H1 (cell line): ENCODE measurements at places on chromosomes 1 and 21.

- H3K36me3 ChIP-seq, result no peaks in the 10 kb centered on the region
- H3K4me1 ChIP-seq, result no peaks in the 10 kb centered on the region
- H3K27ac ChIP-seq, result no peak overlapping the region
Observed at GRCh38 chr21:20396798-20397197, 601.4 kb upstream of the NCAM2 start.

DNA sequence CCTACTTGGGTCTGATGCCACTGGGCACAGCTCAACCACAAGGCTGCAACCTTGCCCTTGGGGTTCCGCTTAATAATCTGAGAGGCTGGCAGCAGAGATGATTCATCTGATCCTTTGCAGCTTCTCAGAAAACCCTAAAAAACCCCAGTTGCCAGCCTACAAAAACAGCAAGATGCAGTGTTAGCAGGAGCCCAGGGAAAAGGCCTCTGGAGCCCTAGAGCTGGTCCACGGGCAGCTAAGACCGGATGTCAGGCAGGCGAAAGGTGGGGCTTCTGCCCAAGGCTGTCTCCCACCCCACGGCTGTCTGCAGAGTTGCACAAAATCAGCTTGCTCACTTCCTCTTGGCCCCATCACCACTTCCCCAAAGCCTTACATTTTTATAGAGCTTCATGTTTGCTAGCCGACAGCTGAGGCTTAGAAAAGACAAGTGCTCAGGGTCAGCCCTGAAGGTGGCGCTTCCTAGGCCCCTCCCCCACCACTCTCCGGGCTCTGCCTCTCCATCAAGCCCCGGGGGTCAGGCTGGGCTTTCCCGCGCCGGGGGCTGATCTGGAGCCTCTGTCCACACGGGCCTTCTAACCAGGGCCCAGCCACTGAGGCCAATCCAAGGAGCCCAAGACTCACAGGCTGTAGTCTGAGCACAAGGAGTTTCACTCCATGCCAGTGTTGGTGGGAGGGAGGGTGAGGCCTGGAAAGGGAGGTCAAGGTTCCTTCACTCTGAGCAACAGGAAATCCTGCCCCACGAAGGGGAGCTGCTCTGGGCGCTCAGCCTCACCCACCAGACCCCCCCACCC lies 4.2 kb upstream of the ADORA3 start:
- H3K27me3 ChIP-seq, result no peaks in the 10 kb centered on the region
- H3K4me3 ChIP-seq, result peak overlapping the region; percentile 6; the same call in 1 of the 2 replicates
- H3K27ac ChIP-seq, result peak overlapping the region; percentile 67; the same call in 1 of the 2 replicates
- peaks cover 9% of the 10 kb centered on the region for H3K4me1 ChIP-seq
- no peaks in the 10 kb centered on the region for H3K36me3 ChIP-seq

GRCh38 chr1:233790662-233791371 lies 113.7 kb upstream of the SLC35F3 start:
- H3K27me3 ChIP-seq, result no peaks in the 10 kb centered on the region
- H3K36me3 ChIP-seq, result no peaks in the 10 kb centered on the region
- H3K27ac ChIP-seq, result no peak overlapping the region
- H3K4me3 ChIP-seq, result no peak overlapping the region
- no peak for DNase-seq

DNA sequence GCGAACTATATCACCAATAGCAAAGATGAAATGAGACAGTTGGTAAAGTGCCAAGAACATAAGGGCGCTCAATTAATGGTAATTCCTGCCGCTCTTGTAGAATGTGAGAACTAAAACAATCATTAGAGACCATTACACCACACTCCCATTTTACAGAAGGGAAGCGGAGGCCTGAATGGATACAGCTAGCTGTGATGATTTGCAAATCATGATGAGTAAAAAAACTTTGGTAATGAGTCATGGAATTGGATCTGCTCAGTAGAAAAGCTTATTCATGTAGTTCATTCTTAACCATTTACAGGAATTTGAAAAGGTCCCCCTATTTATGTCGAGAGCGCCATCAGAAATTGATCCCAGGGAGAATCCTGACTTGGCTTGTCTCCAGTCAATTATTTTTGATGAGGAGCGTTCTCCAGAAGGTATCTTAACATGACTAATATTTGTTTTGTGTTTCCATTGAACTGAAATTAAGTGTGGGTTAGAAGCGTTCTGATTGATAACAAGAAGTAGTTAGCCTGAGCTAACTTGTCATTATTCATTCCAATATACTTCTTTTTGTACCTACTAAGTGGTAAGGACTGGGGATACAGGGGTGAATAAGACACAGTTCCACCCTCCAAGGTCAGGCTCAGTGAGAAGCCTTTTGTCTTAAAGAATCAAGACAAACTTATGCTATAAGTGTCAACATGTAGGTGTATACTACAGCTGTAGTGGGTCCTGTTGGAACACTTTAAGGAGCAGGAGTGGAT lies 812 bp downstream of the TTC4 start:
- peak overlapping the region; percentile 95 for H3K4me3 ChIP-seq
- peak overlapping the region; percentile 72; the same call in 1 of the 2 replicates for H3K27ac ChIP-seq
- no peak for DNase-seq
- H3K36me3 ChIP-seq, result peaks cover 16% of the 10 kb centered on the region; the same call in 1 of the 2 replicates
- no peaks in the 10 kb centered on the region; the same call in 1 of the 2 replicates for H3K27me3 ChIP-seq

- no peak overlapping the region for H3K4me3 ChIP-seq
- no peaks in the 10 kb centered on the region for H3K36me3 ChIP-seq
- no peak overlapping the region for H3K27ac ChIP-seq
- no peaks in the 10 kb centered on the region; the same call in 1 of the 2 replicates for H3K27me3 ChIP-seq
- no peak for DNase-seq
Observed at GRCh38 chr1:201582705-201583442, 43.9 kb downstream of the NAV1 start.

GRCh38 chr1:229388897-229389580 lies 44.9 kb downstream of the ACTA1 start:
- H3K4me1 ChIP-seq, result no peaks in the 10 kb centered on the region; the same call in 1 of the 2 replicates
- H3K36me3 ChIP-seq, result no peaks in the 10 kb centered on the region
- no peak for DNase-seq
- H3K4me3 ChIP-seq, result no peak overlapping the region
- no peak overlapping the region for H3K27ac ChIP-seq
